Activated naive CD4-positive, alpha-beta T cell treated with anti-CD3 and anti-CD28 coated beads, Interleukin-2, amount 10 ng/mL, durations not matched to agents 7 days and 5 days (primary cell): ENCODE measurements at places on chromosomes 12 and 14.

- DNase-seq, result no peak
These were observed 195.6 kb upstream of the KRR1 start for GRCh38 chr12:75706786-75707605.

GRCh38 chr14:35390577-35391387 lies 13.8 kb downstream of the NFKBIA start:
- DNase-seq, result no peak

GRCh38 chr12:91434081-91434480 lies 251.5 kb upstream of the DCN start:
- DNase-seq, result no peak

DNA sequence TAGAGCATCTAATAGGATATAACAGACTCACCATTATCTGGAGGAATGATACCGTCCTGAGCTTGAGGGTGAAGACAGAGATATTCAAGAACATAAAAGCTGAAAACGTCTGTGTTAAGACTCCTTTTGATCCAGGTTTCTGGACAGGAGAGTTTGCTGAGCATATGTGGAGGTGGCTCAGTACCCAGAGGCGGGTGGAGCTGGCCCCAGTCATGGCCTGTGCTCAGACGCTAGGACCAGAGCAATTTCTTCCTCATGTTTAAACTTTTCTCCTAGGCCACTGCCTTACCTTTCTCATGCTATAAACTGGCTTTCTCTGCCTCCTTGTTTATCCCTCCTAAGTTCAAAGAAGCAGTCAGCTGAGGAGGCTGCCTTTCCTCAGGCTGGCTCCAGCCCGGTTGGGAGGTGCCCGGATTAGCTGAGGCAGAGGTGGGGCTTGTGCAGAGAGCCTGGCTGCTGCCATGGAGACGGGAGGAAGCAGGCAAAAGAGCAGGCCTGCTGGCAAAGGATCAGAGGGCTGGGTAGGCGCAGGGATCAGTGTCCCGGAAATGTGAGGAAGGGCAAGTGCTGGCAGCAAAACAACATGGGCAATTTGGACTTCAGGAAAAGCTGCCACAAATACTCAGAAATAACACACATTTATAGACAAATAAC lies 13.7 kb downstream of the COA8 start:
- no peak for DNase-seq

DNA sequence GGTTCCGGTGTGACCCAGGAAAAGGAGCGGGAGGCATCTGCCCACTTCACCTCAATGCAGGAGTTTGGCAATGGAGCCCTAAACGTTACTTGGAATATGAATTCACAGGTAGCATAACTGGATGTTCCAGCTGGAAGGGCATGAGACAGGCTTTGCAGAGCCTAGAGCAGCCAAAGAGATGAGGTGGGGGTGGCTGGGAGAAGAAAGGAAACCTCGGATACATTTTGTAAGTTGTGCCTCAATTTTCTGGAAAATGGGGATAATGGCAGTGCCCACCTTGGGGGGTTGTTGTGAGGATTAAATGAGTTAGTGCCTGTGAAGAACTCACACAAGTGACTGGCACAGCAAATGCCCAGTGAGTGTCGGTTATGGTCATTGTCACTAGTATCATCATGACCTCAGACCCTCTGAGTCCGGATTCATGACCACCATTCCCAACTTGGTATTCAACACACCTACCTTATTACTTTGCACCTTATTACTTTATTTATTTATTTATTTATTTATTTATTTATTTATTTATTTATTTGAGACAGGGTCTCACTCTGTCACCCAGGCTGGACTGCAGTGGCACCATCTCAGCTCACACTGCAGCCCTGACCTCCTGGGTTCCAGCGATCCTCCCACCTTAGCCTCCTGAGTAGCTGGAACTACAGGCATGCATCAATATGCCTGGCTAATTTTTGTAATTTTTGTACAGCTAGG lies 56.0 kb downstream of the CLMN start:
- DNase-seq, result no peak

DNA sequence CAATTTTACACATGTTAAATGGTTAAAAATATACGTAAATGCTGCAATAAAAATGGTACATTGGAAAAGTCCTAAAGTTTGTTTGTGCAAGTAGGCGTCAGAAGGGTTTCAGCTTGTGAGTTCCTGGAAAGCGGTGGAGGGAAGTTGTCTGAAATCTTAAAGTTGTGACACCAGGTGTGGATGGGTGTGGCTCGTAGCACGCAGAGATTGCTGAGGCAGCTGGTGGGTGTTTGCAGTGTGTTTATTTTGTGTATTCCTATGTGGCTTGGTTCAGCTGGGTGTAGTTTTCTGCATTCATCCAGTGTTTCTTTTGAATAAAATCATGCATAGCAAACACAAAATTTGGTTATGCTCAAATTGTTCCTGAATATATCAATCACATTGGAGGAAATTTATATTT lies 136.8 kb upstream of the TBX3 start:
- DNase-seq, result no peak

DNA sequence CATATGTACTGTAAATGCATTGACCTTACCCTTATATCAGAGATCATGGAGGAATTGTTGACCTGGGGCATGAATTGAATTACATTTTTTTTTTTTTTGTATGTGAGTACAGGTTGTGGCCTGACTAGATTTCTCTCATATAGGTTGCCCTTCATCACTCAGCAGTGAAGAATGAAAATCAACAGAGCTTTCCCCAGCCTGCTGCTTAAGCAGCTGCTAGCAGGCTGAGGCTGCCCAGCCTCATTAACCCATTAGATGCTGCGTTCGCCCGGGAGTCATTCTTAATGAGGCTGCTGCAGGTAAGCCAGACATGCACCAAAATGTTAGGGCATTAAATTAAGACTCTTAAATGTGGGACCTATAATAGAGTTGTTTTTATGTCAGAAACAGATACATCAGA lies 236.0 kb downstream of the ETNK1 start:
- no peak for DNase-seq

DNA sequence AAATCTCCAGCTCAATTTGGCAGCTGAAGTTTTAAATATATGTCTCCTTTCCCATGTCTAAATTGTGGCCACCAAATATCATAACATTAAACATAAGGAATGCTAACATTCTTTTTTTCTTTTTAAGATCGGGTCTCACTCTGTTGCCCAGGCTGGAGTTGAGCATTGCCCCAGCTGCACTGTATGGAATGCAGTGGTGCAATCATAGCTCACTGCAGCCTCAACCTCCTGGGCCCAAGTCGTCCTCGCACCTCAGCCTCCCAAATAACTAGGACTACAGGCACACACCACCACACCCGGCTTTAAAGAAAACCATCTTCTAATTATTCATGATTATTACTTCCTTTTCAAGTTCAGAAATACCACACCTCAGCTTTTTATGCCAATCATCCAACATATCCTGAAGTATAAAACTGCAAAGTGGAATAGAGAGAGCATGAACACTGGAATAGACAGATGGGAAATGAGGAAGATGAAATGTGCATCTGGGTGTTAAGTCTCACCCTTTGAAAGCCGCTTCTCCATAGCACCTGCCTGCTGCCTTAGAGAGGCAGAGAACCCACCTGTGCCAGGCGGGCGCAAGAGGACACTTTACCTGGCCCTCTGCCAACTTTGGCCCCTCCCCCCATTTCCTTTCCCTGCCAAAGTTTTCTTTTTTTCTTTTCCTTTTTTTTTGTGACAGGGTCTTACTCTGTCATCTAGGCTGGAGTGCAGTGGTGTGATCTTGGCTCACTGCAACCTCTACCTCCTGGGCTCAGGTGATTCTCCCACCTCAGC lies 2.8 kb upstream of the EML1 start:
- no peak for DNase-seq

DNA sequence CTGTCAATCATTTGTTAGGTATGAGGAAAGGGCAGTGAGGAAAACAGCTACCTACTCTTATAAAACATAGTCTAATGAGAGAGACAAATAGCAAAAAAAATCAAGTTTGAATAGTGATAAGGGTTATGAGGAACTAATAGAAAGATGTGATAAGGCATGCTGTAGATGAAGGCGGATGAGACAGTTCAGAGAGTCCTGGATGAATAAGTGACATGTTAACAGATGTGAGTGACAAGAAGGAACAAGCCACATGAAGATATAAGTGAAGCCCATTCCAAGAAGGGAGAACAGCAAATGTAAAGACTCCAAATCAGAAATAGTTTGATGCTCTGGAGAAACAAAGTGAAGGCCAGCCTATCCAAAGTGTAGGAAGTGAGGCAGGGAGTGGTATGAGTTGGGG lies 154.1 kb upstream of the SYT10 start:
- no peak for DNase-seq

GRCh38 chr14:102608064-102608446 lies 15.6 kb downstream of the RCOR1 start:
- DNase-seq, result no peak

GRCh38 chr12:91984556-91984955 lies 161.1 kb downstream of the BTG1 start:
- DNase-seq, result no peak

DNA sequence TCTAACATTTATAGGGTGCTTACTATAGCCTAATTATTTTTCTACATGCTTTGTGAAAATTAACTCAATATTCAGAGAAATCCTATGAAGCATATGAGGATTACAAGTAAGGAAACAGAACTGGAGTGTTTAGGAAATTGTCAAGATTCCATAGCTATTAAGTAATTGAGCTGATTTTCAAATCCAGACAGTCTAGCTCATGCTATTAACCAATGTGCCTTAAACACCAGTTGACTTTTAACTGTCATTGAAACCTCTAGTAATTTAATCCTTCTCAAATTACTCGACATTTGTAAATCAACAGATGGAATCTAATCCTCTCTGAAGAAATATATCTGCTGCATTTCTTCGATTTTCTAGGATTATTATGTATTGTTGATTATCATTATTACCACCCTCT lies 488.9 kb downstream of the MDGA2 start:
- no peak for DNase-seq

GRCh38 chr12:72315858-72316257 lies 43.7 kb downstream of the TRHDE start:
- no peak for DNase-seq

DNA sequence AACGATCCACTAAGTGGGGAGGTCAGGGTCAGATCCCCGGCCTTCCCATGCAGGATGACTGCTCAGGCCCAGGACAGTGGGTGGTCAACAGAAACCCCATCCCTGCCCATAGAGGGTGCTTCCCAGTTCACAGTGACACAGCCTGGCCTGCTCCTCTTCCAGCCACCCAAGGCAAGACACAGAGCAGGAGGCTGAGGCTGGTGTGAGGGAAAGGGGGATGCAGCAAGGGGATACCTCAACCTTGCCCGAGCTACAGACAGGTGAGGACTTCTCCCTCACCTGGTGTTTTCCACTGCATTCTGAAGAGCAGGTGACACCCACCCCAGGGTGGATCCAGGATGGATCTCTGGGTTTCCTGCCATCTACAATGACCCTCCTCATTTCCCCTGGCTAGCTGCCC lies 106.7 kb downstream of the KIF26A start:
- DNase-seq, result no peak

- DNase-seq, result no peak
These were observed 2.6 kb downstream of the ACSS3 start for GRCh38 chr12:81080431-81080983.

GRCh38 chr12:109775172-109775881 lies 57.9 kb downstream of the TRPV4 start:
- peak; percentile 83 for DNase-seq

GRCh38 chr12:118986050-118986449 lies 4.7 kb downstream of the SRRM4 start:
- no peak for DNase-seq

- peak; percentile 86 for DNase-seq
These were observed at the start of gene SNX6 for GRCh38 chr14:34629657-34630529. SNX6 (minus strand) TSS chr14:34630148; CDS start chr14:34630116, 32 bp downstream.

GRCh38 chr12:66282244-66282643 lies 20.0 kb upstream of the HELB start:
- DNase-seq, result no peak

GRCh38 chr12:119306593-119306992 lies 27.9 kb upstream of the CCDC60 start:
- no peak for DNase-seq

- DNase-seq, result no peak
These were observed 3.4 kb downstream of the ASCL1 start for GRCh38 chr12:102960766-102961465.

DNA sequence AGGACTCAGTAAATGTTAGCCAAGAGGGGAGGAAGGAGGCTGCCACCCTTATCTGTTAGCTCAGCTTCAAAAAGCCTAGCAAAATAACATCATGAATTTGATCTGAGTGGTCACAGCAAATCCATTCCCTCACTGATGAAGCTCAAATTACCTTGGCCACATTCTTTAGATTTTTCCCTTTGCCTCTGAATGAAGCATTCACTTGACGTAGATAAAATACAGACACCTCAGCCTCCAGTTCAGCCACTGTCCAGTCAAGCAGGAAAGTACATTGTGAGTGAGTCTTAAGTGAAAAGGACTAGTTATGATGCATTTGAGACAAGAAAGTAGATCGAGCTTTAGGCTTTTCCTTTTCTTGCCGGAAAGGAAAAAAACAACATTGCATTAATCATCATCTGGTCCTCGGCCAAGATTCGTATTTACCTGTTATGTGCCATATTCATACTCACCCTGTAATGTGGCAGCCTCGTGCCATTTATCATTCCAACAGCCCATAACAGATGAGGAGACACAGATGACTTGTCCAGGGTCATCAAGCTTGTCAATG lies 146.5 kb downstream of the ETV6 start:
- no peak for DNase-seq

- no peak for DNase-seq
These were observed 167.2 kb downstream of the ETNK1 start for GRCh38 chr12:22792138-22792537.

DNA sequence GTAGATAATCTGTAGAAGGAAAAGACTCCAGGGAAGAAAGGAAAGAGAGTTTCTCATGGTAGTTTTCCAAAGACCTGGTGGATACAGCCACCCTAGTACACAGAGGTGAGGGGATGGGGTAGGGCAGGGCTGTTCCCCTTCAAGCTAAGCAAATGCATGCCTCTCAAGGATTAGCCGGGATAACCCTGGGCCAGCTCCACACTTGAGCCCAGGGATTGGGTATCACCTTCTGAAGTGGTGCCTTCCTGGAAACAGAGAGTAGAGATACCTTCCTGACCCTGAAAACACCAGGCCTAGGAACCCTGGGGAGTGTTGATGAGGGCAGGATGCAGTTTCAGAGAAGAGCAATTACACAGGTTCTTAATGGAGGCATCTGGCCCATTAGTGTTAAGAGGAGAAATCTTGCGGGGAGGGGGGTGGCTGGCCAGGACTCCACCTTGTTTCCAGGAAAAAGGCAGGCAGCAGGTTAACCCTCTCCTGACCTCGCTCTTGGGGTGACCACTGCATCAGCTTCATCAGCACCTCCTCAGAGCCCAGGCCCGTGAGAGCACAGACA lies 106.9 kb upstream of the TMEM233 start:
- no peak for DNase-seq

DNA sequence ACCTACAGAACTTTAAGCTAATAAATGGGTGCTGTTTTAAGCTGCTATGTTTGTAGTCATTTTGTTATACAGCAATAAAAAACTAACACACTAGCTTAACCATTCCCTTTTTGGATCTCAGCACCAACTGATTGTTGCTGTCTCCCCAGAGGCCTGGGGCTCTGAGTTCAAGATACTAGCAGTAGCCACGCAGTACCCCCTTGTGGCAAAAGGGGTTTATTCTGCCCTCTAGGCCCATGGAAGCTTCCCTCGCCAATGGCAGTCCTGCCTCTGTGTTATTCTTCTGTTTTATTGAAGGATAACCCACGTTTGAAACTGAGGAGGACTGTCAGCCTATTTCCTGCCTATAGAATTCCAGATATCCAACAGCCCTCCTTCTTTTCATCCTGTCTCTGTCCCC lies 455.3 kb upstream of the ATP2B1 start:
- DNase-seq, result no peak
